ENCODE measurements at places on chromosomes 7 and 10.

DNA sequence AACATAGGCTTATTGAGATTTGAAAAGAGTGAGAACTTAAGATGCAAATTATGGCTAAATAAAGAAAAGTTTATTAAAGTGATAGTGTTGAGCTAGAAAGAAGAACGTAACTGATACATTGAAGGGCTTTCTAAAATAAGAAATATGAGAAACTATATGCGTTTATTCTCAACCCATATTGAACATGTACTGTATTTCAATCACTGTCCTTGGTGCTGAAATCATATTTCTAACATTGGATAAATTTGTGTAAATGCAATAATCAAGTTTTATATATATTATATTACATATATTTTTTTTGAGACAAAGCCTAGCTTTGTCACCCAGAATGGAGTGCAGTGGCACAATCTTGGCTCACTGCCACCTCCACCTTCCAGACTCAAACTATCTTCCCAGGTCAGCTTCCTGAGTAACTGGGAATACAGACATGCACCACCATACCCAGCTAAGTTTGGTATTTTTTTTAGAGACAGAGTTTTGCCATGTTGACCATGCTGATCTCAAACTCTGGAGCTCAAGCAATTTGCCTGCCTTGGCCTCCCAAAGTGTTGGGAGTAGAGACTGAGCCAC is 1065.8 kb downstream of the REEP3 start:
- no peak for DNase-seq

DNA sequence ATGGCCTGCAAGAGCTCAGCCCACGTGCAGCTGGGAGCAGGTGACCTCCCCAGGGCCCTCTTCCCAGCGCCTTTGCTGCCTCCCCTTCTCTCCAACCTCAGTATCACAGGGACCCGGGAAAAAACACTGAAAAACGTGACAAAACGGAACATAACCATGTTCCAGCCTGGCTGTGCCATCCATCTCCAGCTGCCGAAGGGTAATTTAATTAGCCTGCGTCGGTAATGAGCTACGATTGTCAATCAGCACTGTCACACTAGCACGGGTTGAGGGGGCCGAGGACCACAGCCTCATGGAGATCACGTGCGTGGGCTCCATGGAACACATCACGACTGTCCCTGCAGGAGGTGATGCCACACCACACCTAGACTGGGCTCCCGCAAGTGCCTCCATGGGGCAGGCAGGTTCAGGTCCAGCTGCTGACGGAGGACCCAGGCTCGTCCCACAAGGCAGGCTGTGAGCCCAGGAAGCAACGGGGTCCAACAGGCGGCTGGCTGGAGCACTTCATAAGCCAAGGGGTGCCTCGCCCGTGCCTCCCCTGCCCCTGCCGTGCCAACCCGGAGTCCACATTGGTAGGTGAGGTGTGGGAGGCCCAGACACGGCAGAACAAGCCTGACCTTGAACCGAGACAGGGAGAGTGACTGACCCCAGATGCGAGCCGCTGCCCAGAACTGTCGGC is 199.5 kb downstream of the ELFN1 start:
- no peak for DNase-seq

GRCh38 chr7:80263821-80264220 is 129.2 kb downstream of the GNAI1 start:
- DNase-seq = no peak

DNA sequence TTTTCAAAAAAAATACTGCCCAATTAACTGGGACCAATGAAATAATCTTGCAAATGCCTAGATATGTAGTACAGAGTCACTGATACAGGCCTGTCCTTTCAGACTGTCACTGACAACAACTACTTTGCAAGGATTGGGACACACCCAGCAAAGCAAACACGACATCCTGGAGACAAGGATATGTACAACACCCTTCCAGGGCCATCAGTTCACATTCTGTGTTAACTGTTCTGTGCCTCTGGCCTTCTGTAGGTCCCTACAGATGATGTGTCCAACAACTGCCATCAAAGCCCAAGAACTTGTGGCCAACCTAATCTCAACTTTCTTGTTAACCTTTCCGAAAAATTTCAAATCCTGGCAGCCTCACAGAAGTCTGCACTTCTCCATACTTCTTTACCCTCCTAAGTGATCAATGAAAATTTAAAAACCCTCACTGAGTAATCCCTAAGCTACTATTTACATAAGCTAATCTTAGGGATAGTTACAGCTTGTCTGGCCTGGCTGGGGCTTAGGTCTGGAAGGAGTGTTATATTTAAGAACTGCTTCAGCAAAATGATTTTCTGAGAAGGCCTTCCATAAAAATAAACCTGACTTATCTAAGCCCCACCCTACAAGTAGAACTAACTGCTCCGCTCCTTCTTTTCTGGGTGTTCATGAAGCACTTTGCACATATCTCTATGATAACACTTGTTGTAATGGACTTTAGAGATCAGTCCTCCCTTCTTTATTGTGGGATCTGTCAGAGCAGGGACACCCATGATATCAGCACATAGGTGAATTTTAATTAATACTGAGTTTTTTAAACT is 21.0 kb downstream of the COBL start:
- DNase-seq = no peak

DNA sequence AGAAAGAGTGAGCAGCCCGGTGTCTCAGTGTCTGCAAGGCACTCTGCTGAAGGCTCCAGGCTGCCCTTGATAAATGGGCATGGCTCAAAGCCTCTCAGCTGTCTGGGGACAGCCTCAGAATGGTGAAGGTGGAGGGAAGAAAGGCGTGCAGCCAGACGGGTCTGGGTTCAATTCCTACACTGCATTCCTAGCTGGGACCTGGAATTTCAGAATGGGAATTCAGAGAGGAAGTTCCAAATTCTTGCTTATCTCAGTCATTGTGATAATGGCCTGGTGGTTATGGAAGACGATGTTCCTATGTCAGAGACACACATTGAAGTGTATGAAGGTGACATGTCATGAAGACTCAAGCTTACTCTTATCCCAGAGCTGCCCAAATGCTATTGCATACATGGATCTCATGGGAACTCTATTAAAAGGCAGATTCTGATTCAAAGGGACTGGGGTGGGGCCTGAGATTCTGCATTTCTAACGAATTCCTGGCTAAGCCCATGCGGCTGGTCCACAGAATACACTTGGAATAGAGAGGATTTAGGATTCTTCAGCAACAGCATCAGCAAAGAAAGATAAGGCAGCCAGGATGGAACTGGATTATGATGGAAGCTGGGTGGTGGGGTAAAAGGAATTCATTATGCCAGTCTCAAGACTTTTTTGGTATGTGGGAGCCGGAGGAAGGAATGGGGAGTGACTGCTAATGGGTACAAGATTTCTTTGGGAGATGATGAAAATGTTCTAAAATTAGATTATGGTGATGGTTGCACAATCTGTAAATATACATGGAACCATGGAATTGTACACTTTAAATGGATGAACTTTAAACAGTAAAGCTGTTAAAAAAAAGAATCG is 82.6 kb upstream of the ZMIZ1 start:
- no peak for DNase-seq

GRCh38 chr10:126459032-126459831 is 71.0 kb upstream of the ADAM12 start:
- no peak for DNase-seq

DNA sequence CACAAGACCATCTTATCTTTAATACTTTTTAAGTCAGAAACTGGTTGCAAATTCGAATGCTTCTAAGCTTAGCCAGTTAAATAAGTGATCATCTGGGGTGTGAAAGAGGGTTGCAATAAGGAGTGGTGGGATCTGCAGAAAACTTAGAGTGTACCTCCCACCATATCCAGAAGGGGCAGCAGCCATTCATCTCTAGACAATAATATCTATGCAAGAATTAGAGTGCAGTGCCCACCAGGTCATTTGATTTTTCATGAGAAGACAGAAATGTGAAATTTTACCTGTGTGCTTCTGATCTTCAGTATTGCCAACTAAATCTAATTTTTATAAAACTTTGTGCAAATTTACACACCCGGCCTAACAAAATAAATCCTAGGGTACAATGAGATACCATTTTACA is 127.2 kb upstream of the SP4 start:
- no peak for DNase-seq

All from amniotic stem cell (primary cell).